Tibial artery (tissue), 4 donors: ENCODE measurements at places on chromosomes 7 and 10.

GRCh38 chr7:64885520-64886240 is 17.4 kb upstream of the ZNF273 start:
- DNase-seq: no peak

GRCh38 chr10:102918817-102919245 is 737 bp downstream of the CNNM2 start:
- DNase-seq: peak; percentile 30

DNA sequence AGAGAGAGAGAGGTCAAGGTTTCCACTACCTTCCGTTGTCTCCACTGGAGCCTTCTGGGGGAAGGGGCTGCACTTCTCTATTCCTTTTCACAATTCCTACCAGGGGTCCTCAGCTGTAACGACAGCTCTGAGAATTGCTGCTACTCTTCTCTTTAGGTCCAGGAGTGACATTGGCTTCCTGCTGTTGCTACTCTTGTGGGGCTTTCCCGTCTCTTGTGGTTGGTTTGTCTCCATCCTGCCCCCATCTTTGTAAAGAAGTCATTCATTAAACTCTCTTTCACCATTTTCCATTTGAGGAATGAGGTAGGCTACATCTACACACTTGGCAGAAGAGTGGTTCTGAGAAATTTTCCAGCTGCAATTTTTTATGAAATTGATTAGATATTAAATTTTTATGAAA is 238.8 kb upstream of the LYZL1 start:
- no peak for DNase-seq

GRCh38 chr10:47438857-47439474 is 44.9 kb downstream of the ANXA8 start:
- DNase-seq: no peak

DNA sequence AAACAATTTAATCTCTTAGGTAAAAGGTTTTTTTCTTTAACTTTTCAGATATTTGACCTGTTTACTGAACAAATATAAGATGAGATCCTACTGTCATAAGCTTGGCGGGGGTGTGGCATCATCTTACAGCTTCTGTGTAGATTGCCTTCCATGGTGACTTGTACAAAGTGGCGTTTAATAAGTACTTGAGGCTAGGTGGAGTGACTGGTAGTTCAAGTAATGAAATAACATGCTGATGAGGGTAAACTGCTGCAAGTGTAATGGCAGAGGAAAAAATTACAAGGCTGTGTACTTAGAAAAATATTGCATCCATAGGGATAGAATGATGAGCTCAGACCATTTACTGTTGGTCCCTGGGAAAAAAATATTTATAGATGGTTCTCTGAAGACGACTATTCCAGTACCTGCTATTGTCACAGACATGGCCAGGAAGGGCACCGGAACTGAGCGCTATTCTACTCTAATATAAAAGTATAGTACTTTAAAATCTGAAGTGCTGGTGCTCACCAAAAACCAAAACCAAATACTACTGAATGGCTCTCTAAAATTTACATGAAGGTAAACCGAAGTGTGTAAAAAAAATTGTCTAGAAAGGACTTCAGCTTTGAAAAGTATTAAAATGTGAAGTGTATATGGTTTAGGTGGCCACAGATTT is 42.4 kb downstream of the DNAH11 start:
- no peak for DNase-seq

GRCh38 chr10:66625709-66626590 is 299.9 kb upstream of the LRRTM3 start:
- DNase-seq: no peak

DNA sequence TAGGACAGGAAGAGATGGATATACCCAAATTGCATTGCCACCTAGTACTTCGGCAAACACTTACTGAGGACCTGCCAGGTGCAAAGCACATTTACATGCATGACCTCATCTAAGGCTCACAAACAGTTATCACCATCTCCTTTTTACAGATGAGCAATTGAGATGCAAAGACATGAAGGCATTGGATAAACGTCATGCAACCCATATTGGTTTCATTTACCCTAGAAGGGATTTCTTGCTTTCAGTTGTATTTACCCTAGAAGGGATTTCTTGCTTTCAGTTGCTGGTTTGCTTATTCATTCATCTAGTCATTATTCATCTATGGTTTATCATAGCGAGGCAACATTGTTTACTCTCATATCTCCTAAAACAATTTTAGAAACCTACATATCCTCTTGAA is 52.2 kb downstream of the STEAP1B start:
- no peak for DNase-seq

DNA sequence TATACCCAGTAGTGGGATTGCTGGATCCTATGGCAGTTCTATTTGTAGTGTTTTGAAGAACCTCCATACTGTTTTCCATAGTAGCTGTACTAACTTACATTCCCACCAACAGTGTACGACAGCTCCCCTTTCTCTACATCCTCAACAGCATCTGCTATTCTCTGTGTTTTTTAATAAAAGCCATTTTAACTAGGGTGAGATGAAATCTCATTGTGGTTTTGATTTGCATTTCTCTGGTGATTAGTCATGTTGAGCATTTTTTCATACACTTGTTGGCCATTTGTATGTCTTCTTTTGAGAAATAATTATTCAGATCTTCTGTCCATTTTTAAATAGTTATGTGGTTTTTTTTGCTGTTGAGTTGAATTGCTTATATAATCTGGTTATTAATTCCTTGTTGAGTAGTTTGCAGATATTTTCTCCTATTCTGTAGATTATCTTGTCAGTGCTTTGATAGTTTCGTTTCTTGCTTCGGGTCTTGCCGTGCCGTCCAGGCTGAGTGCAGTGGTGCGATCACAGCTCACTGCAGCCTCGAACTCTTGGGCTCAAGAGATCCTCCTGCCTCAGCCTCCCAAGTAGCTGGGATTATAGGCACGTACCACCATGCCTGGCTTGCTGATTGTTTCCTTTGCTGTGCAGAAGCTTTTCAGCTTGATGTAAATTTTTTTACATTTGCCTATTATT is 12.0 kb downstream of the MTG1 start:
- no peak for DNase-seq

GRCh38 chr10:3811291-3811870 is 26.4 kb upstream of the KLF6 start:
- no peak for DNase-seq

DNA sequence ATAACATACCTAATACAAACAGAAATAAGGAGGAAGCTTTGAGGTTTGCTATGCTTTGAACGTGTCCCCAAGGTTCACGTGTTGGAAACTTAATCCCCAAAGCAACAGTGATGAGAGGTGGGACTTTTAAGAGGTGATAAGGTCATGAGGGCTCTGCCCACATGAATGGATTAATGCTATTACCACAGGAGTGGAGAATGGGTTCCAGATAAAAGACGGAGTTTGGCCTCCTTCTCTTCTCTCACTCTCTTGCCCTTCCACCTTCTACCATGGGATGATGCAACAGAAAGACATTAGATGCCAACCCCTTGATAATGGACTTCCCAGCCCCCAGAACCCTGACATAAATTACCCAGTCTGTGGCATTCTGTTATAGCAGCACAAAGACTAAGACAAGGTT is 9.6 kb downstream of the ITGB1 start:
- DNase-seq: no peak

DNA sequence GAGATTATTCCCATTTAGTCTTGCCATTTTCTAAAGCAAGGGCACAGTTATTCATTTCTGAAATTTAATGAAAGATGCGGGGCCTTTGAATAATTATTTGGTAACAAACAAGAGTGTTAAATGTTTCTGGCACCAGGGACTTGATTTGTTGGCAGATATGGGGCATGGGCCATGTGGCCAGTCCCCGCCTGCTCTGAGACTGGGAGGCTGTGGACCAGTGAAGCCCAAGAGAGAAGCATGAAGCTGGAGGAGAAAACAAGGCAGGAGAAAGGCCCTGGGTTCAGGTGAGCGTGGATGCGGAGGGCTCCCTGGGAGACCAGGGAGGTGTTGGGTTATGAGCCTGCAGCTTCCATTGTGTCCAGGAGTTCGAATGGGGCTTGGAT is 378.5 kb downstream of the TCERG1L start:
- no peak for DNase-seq

DNA sequence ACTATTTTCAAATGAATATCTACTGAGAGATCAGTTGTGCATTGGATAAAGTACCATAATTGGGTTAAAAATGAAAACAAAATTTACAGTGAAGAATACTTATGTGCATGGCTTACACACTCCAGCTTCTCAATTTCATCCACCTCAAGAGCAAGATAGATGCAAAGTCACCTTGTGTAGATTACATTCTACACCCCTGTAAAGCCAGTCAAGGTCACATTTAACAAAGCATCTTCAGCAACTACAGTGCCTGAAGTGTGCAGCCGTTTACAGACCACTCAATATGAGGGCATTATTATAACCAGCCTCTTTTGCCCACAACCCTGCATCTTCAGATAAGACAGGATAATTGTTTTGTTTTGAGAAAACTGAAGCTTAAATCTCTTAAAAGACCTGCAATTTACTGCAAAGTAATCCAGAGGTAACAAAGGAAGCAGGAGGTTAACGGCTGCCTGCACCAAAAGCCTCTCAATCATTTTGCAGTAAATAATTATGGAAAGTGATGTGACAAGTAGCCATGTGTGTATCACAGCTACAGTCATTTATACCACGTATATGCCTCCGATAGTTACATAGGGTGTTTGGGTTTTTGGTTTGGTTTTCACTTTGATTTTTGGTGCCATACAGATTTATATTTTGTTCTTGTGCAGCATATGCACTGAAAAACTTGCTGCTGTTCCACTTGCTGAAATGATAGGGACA is 4.9 kb downstream of the PURB start:
- no peak for DNase-seq
